ENCODE measurements at places on chromosomes 12 and 14. TPM values are rescaled to one million over a fixed set of nuclear protein-coding genes. Genes with fewer than 3 reads are reported as not detected.
A peak's percentile ranks its signal among the peaks of the same experiment; 100 is the strongest.

GRCh38 chr12:50749459-50749882 lies 14.4 kb upstream of the ATF1 start:
- DNase-seq: no peak

GRCh38 chr12:68100241-68100640 lies 59.3 kb downstream of the IFNG start:
- DNase-seq: no peak

GRCh38 chr14:99678198-99678597 lies 5.9 kb upstream of the CYP46A1 start:
- no peak for DNase-seq

DNA sequence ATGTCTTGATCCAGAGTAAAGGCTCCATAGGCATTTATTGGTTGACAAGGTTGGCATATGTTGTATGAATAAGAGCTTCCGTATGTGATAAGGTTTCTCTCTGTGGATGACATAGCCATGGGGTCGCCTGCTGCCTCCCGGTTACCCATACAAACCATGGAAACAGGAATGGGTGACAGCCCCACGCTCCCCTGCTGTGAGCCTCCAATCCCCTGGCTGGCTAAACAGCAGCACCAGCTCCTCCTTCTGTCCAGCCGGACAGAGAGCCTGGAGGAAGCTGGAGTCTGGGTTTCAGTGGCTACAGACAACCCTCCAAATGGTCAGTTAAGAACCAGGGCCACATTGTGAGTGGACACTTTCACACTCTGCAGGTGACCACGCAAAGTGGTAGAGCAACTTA lies 131.1 kb downstream of the CALM1 start:
- no peak for DNase-seq

DNA sequence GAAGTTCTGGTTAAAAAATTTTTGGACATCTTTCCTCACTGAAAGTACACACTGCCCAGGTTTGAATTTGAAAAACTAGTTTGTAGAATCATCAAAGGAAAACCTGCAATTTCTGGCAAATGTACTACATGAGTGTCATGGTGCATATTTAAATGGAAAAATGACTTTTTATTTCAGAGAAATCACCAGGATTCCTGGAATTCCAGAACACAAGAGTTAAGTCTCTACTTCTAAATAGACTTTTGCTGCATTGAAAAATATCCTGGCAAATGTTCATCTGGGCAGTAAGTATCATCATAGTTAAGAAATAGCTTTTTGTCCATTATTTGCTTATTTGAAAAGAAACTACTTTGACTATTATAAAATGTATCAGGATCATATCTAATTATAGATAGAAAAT lies 275.1 kb downstream of the PRKD1 start:
- peak; percentile 6 for DNase-seq

DNA sequence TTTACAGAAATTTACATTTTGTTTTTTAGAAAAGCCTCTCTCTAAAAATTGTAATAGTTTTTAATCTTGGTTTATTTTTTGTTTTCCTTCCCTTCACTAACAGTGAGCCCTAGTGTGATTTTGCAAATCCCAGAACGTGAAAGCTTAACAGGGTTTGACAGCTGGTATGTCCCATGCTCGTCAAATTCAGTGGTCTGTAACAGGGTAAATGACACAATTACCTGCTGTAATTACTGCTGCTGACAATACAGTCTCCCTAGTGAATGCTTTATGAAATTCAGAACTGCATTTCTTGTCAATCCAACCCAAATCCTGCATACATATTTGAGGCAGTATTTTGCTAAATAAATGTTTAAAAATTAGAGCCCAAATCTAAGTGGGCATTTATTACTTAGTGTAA lies 249.2 kb downstream of the NELL2 start:
- DNase-seq: no peak

GRCh38 chr12:118259079-118259478 lies 113.6 kb downstream of the TAOK3 start:
- peak; percentile 25 for DNase-seq

GRCh38 chr12:53659011-53659551 lies 16.8 kb downstream of the ATP5MC2 start:
- DNase-seq: peak; percentile 88

- no peak for DNase-seq
Observed at GRCh38 chr14:101118746-101119591, 215.4 kb upstream of the RTL1 start.

GRCh38 chr14:95402578-95402977 lies 82.9 kb upstream of the CLMN start:
- DNase-seq: no peak

GRCh38 chr12:21657326-21658077 lies at the start of gene LDHB:
LDHB (minus strand) TSS chr12:21657842; CDS start chr12:21654671, 3,171 bp downstream.
- DNase-seq: peak; percentile 96

- peak; percentile 40 for DNase-seq
Observed at GRCh38 chr14:33682760-33683159, 268.1 kb downstream of the EGLN3 start.

DNA sequence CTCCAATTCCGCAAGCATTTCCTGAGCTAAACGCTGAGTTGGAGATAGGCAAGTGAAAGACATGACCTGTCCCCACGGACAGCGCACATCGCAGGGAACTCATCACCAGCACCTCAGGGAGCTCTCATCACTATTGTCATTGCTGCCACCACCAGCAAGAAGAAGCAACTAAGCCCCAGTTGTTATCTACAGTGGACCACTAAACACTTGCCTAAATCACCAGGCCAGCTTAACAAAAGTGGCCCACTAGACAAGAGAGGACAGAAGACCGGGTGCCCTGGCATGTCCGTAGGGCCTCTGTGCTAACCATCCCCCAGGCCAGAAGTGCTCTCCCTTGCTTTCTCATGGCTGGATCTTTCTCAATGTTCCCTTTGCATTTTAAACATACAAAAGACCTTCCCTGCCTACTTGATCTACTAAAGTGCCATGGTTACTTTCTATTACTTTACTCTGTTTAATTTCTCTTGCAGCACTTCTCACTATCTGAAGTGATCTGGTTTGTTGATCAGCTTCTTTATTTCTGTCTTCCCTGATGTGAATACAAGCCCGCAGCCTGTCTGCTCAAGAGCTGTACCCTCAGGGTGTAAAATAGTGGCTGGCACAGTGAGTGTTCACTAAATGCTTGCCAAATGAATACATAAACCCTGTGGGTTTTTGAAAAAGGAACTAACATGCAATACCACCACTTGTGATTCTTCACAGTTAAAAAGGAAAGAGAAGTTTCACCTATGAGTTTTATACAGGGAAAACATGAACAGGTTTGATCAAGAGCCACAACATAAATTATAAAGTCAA lies 60.9 kb upstream of the RFLNA start:
- no peak for DNase-seq

GRCh38 chr14:61355892-61356325 lies 34.5 kb downstream of the PRKCH start:
- DNase-seq: peak; percentile 11

DNA sequence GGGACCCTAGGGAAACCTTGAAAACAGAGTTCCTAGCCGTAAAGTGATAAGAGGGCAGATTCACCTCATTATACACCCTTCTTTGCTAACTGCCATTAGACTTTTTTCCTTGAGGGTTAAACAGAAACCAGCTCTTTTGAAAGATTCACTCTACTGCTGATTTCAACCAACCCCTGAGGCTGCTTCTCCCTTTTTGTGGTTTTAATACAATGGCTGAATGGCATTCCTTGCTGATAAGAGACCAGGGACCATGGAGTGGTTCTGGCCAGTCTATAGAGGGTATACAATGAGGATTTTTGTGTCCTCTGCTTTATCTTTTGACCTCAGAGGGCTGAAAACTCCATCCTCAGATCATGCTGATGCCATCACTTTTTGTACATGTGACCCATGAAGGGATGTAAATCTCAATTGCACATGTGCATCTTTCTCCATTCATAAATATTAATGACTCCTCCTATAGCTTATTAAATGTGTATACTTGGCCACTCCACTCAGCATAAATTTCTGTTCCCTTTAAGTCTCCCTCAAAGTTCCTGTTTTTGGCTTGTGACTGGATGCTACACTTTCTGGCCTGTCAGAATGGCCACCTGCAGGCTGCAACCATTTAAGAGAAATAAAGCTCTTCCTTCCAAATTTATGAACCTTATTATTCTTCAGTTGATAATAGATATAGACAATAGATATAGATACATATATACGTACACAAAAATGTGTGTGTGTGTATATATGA lies 233.8 kb upstream of the SEL1L start:
- DNase-seq: no peak

DNA sequence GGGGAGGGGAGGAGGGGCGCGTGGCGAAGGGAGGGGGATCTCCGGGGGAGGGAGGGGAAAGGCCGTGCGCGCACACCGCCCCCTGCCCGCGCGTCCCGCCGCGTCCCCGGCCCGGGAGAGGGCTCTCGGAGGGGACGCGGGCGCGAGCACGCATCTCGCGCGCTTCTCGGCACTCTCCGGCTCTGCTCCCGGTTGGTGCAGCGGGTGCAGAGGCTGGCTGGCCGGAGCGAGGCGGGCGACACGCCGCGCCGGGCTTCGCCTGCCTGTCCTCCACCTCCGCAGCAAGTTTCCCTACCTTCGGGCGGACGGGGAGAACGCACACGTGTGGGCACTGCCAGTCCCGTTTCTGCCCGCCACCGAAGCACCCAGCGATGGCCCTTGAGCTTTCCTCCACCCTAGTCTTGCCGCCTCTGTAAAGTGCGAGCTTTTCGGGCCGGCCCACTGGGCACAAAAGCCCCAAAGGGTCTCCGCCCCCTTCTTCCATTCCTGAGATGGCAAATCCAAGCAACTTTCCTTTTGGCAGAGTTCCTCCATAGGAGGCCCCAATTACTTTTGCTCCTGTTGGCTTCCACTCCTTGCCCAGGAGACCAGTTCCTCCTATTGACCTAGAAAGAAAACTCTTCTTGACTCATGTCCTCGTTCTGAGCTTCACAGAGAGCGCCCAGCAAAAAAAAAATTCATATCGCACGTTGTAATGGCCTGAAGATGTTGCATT lies 363 bp upstream of the CSAD start:
- peak; percentile 71 for DNase-seq

GRCh38 chr14:93036652-93037345 lies 78.9 kb downstream of the ITPK1 start:
- DNase-seq: no peak

DNA sequence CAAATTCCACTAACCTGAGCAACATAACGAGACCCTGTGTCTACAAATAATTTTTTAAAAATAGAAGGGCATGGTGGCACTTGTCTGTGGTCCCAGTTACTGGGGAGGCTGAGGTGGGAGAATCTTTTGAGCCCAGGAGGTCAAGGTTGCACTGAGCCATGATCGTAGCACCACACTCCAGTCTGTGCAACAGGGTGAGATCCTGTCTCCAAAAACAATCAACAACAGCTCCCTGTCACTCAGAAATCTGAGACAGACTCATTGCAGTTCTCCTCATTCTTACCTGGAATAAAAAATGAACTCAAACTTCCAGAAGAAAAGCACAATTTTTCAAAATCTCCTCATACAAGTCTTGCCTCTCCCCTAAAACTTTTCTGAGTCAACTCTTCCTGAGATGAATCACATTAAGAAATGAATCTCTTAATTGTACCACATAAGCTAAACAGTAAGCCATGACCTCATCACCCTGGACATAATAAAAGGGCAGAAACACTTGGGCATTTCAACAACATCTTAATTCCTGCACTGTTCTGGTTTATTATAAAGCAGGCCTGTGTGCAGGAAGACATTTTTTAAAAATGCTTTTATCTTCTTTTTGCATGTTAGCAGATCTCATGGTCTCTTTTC lies 214.3 kb upstream of the CDKN3 start:
- DNase-seq: peak; percentile 74

DNA sequence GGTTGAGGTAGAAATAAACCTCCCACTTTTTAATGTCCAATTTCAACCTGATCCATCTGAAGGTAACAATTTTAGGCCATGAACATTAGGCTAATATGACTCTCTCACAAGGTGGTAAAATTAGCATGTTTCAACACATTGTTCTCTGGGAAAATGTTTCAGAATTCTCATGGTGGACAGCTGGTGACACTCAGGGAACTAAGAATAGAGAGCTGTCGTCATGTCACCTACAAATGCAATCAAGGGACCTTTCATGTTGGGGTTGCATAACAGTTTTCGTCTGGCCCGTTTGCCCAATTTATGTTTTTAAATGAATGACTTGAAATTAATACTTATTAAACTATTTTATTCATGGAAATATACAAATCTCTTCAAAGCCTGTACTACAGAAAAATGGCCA lies 180.7 kb upstream of the PRICKLE1 start:
- DNase-seq: no peak

- no peak for DNase-seq
Observed at GRCh38 chr12:2486796-2487195, 308.0 kb upstream of the FKBP4 start.

DNA sequence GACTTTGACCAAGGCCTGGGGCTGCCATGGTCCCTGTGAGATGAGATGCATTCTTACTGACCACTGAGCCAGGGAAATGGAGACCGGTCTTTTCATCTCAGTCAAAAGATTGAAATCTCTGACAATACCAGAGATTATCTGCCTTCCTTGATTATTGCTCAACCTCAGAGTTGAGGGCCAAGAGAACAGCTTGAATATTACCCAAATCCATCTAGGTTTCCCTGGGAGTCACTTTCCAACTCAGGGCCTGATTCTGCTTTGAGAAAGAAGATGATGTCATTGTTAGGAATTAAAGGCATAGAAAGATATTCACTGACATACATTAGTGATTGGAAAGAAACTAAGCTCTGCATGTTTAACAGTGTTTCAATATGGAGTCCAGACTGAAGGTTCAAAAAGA lies 515.9 kb upstream of the TBX3 start:
- peak; percentile 80 for DNase-seq

GRCh38 chr14:24941719-24942118 lies 108.2 kb downstream of the STXBP6 start:
- DNase-seq: no peak

DNA sequence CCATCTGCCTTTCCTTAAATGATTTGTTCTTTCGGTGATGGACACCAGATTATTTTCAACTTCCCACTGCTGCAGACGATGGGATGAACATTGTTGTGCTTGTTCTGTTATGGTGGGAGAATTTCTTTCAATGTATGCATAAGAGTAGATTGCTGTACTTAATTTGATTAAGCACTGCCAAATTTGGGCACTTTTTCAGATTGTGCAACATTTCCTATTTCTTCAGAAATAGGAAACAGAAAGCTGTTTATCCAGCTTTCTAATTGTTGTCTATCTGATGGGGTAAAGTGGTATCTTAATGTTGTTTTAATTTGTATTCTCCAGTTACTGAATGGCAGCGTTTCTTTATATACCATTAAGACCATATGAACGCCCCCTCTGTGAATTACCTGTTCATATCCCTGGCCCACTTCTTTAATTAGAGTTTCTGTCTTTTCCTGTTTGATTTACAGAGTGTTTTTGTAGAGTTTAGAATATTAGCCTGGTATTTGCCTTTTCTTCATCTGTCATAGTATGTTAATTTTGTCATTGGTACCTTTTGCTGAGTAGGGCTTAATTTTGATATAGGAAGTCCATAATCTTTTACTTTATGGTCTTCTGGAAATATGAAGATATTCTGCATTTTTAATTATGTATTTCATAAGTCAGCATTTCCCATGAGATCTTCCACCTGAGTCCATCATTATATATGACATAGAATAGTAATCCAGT lies 59.6 kb downstream of the DIP2B start:
- no peak for DNase-seq

Gene WSCD2
- total RNA-seq: not detected

Gene DEGS2
- total RNA-seq: not detected

Gene CHPT1
- total RNA-seq: 8.1 TPM

Gene AVPR1A
- not detected for total RNA-seq

Gene KCNA5
- not detected for total RNA-seq

Gene EPYC
- total RNA-seq: not detected

Gene PDE3A
- total RNA-seq: 0.18 TPM

Gene TRHDE
- 97.8 TPM for total RNA-seq
